ENCODE measurements at places on chromosomes 2 and 18. TPM values are rescaled to one million over a fixed set of nuclear protein-coding genes. Genes with fewer than 3 reads are reported as not detected.

The RUFY4 gene
- 0.36 TPM for total RNA-seq

The SIX2 gene
- total RNA-seq, result not detected

The SPIRE1 gene
- 0.66 TPM for total RNA-seq

The TMEM198 gene
- total RNA-seq, result 1.1 TPM

The AMER3 gene
- not detected for total RNA-seq

The CMPK2 gene
- total RNA-seq, result 20.6 TPM

The SLC35F6 gene
- total RNA-seq, result 17.9 TPM
